Stimulated activated CD4-positive, alpha-beta T cell treated with anti-CD3 and anti-CD28 coated beads, Interleukin-12 subunit alpha, Interleukin-12 subunit beta, amount 100 ng/mL, for 48 hours (primary cell): ENCODE measurements at places on chromosomes 5 and 9.

GRCh38 chr5:56763711-56764466 is 51.5 kb upstream of the MAP3K1 start:
- DNase-seq, result no peak

- DNase-seq, result no peak
Observed at GRCh38 chr5:54807421-54807820, 178.0 kb downstream of the ESM1 start.

DNA sequence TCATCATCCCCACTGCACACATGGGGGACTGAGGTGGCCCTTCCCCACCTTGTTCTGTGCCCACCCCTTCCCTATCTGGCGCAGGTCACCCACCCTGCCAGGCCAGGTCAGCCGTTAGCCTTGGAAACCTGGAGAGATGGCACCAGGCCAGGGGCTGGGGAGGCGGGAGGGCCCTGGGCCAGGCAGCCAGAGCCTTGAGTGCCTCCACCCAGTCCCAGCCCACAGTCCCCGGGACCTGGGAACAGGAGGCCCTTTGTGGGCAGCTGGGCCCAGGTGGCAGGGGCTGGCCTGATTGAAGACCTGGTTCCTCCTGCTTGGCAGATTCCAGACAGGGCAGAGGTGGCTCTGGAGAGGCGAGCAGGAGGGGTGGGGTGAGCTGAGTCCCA is 70.6 kb downstream of the LRSAM1 start:
- DNase-seq, result no peak

- no peak for DNase-seq
Observed at GRCh38 chr5:37838152-37838932, 1.5 kb downstream of the GDNF start.

GRCh38 chr9:98875536-98875935 is 68.1 kb downstream of the GALNT12 start:
- DNase-seq, result no peak

DNA sequence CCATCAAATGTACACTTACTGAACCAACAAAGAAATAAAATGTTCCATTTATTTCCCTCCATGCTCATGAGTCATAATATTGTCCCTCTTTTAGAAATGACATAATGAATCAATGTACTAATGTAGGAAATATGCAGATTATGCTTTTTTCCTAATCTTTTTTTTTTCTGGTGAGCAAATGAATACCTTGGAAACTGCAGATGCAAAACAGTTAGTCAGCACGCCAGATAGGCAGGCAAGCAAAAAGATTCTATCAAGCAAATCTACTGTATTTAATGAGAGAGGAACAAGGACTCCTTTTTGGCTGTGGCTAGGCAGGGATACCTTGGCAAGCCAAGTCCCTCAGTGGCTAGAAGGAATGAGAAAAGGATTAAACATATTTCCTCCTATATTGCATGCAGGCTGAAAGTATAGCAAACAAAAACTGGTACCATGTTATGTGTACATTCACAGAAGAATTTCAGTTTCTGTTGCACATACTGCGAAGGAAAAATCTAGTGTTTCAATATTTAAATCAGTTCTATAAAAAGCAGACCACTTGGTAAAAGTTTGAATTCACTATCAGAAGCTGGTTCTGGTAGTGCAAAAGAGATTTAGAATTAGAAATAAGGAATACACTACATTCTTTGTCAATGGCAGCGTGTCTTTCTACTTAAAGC is 605.4 kb downstream of the TLE1 start:
- DNase-seq, result no peak

DNA sequence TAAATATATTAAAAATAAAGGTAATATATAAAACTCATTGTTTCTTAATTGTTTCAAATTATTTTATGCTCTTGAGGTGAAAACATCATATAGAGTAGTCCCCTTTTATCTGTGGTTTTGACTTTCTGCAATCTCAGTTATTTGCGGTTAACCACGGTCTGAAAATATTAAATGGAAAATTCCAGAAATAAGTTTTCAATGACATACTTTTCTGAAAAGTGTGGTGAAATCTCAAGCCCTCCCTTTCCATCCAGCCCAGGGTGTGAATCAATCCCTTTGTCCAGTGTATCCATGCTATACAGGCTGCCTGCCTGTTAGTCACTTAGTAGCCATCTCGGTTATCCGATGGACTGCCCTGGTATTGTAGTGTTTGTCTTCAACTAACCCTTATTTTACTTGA is 546.7 kb upstream of the DMAC1 start:
- no peak for DNase-seq

DNA sequence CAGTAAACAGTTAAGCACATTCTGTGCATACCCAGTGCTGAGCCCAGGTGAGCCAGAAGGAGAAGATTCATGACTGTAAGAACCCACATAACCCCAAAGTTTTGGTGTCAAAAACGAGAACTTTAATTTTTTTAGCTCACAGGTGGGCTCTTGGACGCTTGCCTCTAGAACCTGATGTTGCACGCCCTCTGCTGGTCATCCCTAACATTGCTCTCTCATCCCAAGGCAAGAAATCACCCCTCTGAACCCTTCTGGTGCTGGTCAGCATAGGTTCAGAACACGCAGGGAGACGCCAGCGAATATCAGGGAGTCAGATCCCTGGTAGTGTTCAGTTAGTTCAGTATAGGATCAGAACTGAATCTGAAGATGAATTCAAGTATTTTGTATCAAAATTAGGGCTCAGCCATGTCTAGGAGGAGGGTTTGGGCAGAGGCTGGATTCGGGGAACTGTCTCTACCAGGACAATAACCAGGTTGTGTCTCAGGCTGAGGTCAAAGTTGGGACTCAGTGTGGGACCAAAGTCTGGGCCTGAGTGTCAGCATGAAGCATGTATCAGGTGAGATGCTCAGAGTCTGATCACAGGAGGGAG is 4.1 kb upstream of the DNAJB5 start:
- peak; percentile 51 for DNase-seq

GRCh38 chr9:73151653-73152542 is at the start of gene ANXA1:
TSS of gene ANXA1 (plus strand) at chr9:73151865. CDS start at chr9:73158536, 6,671 bp downstream.
- DNase-seq, result no peak

DNA sequence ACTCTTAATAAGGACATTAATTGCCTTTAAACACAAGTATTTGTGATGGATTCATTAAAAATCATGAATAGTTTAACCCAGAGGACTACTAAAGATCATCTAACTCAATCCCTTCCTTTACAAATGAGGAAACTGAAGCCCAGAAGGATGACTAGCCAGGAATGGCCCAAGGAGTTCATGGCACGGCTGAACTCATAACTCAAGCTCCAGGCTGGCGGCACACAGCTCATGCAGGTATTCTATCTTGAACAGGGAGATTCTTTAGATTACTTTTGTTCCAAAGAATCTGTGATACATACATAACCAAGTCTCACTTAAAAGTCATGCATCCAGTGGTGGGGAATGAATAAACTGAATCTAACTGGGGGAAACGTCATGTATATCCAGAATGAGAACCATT is 495.5 kb downstream of the ACTL7B start:
- DNase-seq, result no peak

- DNase-seq, result peak; percentile 68
Observed at GRCh38 chr5:111254613-111255012, 30.4 kb downstream of the CAMK4 start.

DNA sequence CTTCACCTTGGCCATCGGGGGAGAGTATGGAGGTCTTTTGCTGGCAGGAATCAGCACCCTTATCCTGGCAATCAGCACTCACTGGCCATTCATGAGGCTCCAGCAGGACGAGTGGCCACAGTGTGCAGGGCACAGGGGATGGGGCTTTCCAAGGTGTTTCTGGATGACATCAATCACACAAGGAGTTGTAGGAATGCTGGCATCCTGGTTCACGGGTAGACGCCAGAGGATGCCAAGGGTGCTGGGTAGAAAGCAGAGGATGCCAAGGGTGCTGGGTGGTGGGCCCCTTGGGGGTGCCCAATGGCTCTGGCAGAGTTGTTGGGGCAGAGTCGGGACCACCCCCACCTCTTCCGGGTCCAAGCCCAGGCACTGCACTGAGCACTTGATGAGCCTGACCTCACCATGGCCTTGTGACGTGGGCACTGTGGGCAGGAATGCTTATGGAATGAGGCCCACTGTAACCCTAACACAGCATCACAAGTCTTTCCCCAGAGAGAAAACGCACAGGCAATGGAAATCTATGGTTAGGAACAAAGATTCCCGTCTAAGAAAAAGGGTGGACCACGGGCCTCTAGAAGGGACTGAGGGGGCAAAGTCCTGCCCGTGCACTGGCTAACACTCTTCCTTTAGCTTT is 29.1 kb downstream of the CEL start:
- no peak for DNase-seq

GRCh38 chr9:36023260-36024048 is 13.3 kb upstream of the RECK start:
- peak; percentile 65 for DNase-seq

DNA sequence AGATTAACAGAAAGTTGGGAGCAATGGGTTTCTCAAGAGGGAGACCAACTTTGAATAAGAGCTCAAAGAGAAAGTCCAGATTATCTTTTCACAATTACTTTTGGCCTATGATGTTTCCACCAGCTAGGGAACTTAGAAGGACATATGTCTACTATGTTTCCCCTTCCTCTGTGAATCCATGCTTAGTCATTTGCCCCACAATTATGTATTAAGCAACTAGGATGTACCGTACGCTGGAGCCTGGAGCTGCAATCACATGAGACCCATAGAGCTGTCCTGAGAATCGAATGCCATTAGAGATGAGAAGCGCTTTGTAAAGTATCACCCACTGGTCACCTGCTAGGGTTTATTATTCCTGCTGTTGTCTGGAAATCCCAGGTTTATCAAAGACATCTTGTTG is 78.8 kb downstream of the PDE6A start:
- no peak for DNase-seq

DNA sequence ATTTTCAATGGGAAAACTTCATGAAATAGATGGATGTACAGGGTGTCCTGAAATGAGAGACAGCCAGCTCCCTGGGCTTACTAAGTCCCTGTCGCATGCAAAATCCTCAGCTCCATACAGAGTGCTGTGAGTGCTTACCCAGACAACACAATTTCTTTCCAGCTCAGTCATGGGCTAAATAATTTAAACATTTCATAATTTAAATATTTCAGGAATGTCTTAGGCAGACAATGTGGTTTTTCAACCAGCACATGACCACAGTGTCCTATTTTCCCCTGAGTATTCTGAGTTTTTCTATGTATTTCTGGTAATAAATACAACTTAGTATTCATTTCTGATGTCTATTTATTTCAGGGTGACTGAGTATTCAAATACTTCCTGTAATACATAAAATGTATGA is 188.5 kb upstream of the SNX2 start:
- DNase-seq, result no peak

- DNase-seq, result no peak
Observed at GRCh38 chr5:151870820-151871219, 53.8 kb downstream of the GLRA1 start.

GRCh38 chr9:81777482-81777881 is 88.1 kb upstream of the TLE1 start:
- no peak for DNase-seq

GRCh38 chr5:35202319-35203111 is 27.8 kb downstream of the PRLR start:
- peak; percentile 6 for DNase-seq

DNA sequence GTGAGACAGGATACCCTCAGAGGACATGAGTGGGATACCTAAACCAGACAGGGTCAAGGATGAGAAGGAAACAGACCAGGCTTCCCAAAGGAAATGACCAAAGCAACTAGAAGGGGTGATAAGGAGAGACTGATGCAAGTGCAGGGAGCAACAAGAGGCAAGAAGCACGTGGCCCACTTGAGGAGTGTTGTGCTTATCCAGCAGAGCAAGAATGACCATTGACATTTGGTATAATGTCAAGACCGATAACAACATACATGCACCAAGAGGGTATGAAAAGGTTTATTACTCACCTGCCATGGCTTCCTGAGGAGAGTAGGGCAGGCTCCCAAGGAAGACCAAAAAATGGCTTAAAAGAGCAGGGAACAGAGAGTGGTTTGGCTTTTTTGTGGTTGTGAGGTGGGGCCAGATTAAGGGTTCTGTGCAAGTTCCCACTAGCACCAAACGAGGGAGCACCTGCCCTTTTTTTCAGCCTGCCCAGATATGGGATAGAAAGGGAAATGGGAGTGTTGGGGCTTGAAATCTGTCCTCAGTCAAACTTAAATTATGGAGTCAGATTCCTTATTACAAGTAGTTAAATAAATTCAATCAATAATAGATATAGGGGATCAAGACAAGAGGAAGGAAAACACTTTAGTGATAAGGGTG is 513.6 kb downstream of the RASEF start:
- DNase-seq, result no peak

GRCh38 chr5:39187831-39188731 is 31.3 kb downstream of the FYB1 start:
- no peak for DNase-seq

GRCh38 chr5:42677156-42677842 is 79.3 kb upstream of the CCDC152 start:
- DNase-seq, result no peak

- no peak for DNase-seq
Observed at GRCh38 chr9:77546376-77546950, 101.7 kb downstream of the GNA14 start.
